ENCODE measurements at places on chromosomes 6 and 20.
A peak's percentile ranks its signal among the peaks of the same experiment; 100 is the strongest.

- no peak for DNase-seq
These were observed 19.3 kb downstream of the TXNDC5 start for GRCh38 chr6:7891078-7891872.

GRCh38 chr6:93962566-93962965 lies 543.2 kb upstream of the EPHA7 start:
- DNase-seq = no peak

DNA sequence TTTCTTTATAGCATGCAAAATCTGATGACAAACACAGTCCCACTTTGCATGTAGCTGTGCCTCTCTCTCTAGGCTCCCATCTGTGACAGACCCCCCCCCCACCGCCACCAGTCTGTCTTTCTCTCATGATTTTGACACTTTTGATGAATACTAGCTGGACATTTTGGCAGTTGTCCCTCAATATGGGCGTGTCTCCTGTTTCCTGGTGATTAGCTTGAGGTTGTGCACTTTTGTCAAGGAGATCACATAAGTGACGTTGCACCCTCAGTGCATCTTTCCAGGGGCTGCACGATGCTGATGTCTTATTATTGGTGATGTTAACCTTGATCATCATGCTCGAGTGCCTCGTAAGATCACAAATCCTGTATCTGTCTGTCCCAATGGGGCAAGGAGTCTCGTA lies 155.1 kb downstream of the EYA2 start:
- DNase-seq = no peak

- DNase-seq = no peak
These were observed 1.4 kb downstream of the NCOA7 start for GRCh38 chr6:125792172-125792571.

DNA sequence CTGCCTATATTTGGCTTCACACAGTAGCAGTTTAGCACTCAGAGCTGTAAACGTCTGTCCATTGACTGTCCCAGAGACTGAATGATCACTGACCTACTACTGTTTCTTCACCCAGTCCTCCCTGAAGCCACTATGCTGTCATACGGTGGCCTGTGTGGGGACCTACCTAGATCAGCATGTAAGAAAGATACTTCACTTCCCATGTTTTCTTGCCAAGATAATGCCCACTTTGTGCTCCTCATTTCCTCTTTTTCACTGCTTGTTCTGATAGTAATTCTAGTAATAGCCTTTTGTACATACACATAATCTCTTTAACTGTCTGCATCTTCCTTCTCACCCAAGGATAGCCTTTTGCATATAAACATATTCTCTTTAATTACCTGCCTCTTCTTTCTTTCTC lies 109.9 kb upstream of the TIAM2 start:
- DNase-seq = no peak

- DNase-seq = peak; percentile 65
These were observed 148.7 kb upstream of the PHACTR3 start for GRCh38 chr20:59455402-59456341.

DNA sequence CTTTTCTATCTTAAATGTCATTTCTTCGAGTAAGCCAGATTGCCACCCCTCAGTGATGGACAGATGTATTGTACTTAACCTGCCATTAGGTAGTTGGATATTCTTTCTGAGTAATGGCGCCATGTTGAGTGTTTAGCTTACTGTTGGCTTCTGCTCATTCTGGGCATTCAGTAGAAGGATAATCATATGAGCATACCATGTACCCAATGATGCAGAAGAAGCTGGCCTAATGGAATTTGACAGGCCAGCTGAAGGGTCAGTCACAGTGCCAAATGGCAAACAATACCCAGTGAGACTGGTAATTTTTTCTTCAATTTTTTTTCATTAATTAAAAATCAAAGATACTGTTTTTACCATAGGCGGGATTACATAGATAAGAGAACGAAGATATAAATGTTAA lies 1010.8 kb upstream of the EYS start:
- DNase-seq = no peak

DNA sequence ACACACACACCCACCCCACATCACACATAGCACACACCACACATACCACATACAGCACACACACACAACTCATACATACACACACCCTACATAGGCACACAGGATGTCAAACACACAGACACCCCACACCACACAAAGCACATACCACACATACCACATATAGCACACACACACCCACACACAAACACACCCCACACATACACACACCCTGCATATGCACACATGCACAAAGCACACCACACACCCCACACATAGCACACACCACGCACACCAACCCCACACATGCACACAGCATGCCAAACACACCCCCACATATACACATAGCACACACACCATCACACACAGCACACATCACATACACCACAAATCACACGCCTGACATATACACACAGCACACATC lies 79.1 kb downstream of the RAMACL start:
- no peak for DNase-seq

GRCh38 chr20:19451923-19452295 lies 239.5 kb downstream of the SLC24A3 start:
- no peak for DNase-seq

DNA sequence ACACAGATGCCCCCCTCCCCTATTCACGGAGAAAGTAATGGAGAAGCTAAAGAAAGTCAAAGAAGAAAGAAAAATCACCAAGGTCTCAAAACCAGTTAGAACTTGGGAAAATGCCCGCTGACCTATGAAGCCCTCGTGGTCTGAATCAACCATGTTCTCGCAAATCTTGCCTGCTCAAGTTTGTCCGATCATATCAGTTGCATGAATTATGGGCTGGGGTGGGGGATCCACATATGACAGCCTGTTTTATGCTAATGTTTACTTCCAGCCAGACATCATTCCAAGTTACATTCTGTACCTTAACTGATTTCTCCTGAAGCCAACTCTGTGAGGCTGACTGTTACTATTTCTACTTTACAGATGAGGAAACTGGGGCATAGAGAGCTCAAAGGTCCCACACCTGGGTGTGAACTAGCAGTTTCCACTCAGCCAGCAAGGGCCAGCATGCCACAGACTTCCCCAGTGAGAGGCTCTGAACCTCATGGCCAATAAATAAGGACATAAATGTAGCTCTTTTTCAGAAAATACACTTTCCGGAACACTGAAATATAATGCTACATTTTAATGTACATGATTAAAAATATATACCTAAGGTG lies 2.1 kb downstream of the RNASET2 start:
- no peak for DNase-seq

- no peak for DNase-seq
These were observed 9.8 kb upstream of the POM121L2 start for GRCh38 chr6:27321901-27322300.

DNA sequence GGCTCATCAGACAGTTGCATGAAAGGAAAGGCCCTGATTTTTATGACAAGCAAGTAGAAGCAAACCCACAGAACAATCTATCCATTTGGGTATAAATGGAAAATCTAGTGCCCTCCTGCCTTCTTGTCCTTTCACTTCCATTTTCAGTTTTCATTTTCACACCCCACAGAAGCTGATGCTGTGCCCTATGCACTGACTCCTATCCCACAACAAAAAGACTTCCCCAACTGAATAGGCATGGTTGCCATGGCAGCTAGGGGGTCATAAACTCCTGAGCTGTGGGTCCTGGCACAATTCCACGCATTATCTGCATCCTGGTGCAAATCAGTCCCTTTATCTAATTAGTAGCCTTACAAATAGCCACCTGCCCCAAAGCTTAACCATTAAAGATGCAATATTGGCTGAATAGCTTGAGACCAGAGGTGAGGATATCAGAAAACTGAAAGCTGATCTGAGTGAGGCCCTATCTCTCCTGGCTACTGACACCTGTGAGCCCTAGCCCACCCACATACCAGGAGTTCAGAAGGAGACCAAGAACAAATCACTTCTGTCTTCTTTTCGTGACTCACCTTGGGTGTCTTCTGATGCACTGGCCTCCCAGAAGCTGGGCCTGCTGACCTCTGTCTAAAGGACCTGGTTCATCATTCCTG lies 34.9 kb upstream of the HEY2 start:
- no peak for DNase-seq

GRCh38 chr6:12092762-12093161 lies 80.7 kb downstream of the HIVEP1 start:
- DNase-seq = no peak

DNA sequence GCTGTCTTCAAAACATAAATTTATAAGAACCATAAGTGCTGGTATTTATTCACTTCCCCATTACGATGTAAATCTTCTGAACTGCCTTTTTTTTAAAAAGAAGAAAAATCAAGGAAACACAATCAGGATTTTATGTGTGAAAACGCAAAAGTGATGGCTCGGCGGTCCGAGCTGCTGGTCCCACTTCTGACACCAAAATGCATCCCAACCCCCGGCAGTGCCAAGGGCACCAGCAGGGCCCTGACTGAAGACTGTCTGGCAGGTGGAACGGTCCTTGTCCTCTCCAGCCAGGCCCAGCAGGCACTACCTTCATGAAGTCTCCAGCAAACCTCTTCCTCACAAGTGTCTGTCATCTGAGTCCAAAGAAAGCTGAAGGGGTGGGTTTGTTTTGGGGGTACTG lies 41.2 kb downstream of the TBC1D7 start:
- no peak for DNase-seq

GRCh38 chr20:6863355-6863754 lies 95.9 kb downstream of the BMP2 start:
- no peak for DNase-seq

GRCh38 chr20:10359621-10360040 lies 74.4 kb downstream of the MKKS start:
- DNase-seq = no peak

DNA sequence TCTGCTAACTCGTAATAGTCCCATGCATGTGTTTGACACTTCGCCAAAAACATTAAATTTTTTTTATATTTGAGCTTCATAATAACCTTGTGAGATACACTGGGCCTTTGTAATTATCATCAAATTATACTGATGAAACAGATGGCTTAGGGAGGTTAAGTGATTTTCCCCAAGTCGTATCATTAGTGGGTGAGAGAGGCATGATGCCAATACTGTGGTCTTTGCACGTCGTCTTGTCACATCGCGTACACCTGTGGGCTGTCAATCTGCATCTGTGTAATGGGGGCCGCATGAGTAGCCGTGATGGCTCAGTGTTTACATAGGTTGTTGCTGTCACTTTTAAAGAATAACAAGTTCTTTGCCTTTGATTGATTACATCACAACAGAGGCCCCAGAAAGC lies 1.7 kb downstream of the PRL start:
- no peak for DNase-seq

Data from GM03348 (cell line).